Esophagus squamous epithelium (tissue), 5 donors: ENCODE measurements at places on chromosomes 7 and 10.
A peak's percentile ranks its signal among the peaks of the same experiment; 100 is the strongest.

- H3K27me3 ChIP-seq: no peaks in the 10 kb centered on the region
- no peak for DNase-seq
- peaks cover 49% of the 10 kb centered on the region for H3K4me1 ChIP-seq
- H3K27ac ChIP-seq: no peak overlapping the region
These were observed 113.6 kb upstream of the ZMIZ1 start for GRCh38 chr10:78955206-78955605.

- no peaks in the 10 kb centered on the region for H3K4me1 ChIP-seq
- H3K4me3 ChIP-seq: no peak overlapping the region
- no peaks in the 10 kb centered on the region for H3K36me3 ChIP-seq
These were observed 424.9 kb upstream of the DPP6 start for GRCh38 chr7:153627323-153627722.

DNA sequence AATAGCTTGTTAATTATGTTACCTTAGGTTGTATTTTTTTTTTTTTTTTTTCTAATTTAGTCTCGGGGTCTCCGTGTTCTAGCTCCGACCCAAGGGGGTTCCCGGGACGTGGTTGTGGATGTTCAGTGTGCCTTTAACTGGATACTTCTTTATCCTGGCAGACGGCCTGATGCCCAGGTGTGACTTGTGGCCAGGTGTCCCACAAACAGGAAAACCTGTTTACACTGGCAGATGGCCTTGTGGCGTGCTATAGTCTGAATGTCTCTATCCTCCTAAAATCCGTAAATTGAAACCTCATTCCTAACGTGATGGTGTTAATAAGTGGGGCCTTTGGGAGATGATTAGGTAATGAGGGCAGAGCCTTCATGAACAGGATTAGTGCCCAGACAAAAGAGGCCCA, 546.4 kb upstream of the C7orf33 start:
- no peak for DNase-seq
- H3K36me3 ChIP-seq: no peaks in the 10 kb centered on the region
- H3K4me1 ChIP-seq: no peaks in the 10 kb centered on the region
- no peaks in the 10 kb centered on the region for H3K27me3 ChIP-seq

DNA sequence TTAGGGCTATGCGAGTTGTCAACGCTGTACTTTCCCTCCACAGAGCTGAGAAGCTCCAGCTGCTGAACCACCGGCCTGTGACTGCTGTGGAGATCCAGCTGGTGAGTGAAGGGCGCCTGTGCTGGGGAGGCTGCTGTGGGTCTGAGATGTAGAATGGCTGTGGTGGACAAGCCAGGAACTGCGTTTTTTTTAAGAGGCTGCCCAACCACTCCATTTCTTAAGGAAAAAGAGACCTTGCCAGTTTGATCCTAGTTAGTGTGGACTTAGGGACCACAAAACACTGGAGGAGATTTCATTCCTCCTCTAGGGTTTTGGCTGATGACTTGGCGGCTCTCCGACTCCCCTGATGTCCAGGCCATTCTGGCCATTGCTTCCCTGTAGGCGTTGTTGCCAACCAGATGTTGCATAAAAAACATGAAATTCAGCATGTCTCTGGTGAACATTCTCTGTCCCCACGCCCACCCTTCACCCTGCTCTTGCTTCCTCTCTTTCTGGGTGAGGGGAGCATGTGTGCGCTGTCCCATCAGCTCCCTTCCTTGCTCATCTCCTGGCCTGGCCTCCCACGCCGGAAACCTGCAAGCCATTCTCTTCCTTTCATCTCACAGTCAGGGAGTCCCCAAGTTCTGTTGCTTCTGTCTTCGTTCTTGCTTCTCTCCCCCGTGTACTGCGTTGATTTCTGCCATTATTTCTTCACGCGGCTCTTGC, 30.9 kb downstream of the CRCP start:
- DNase-seq: no peak
- H3K27ac ChIP-seq: peak overlapping the region; percentile 43
- peaks cover 55% of the 10 kb centered on the region for H3K4me1 ChIP-seq

DNA sequence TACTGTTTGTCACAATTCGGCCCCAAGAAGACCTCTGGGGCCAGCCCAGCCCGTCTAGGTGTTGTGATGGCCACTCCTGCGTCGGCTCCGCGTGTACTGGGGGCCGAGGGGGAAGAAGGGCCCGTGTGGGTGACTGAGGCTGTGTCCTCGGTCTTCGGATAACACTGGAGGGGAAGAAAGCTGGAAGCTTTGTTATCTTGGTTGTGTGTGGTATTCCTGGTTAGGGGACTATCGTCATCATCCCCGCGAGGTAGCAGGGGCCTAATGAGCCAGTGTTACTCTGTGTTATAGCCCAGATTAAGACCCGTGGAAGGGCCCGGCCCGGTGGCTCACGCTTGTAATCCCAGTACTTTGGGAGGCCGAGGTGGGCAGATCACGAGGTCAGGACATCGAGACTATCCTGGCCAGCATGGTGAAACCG, 854 bp downstream of the MTG1 start:
- no peaks in the 10 kb centered on the region for H3K27me3 ChIP-seq
- H3K27ac ChIP-seq: peak overlapping the region; percentile 89
- peak overlapping the region; percentile 62 for H3K4me3 ChIP-seq
- H3K4me1 ChIP-seq: peaks cover 34% of the 10 kb centered on the region
- no peak for DNase-seq

DNA sequence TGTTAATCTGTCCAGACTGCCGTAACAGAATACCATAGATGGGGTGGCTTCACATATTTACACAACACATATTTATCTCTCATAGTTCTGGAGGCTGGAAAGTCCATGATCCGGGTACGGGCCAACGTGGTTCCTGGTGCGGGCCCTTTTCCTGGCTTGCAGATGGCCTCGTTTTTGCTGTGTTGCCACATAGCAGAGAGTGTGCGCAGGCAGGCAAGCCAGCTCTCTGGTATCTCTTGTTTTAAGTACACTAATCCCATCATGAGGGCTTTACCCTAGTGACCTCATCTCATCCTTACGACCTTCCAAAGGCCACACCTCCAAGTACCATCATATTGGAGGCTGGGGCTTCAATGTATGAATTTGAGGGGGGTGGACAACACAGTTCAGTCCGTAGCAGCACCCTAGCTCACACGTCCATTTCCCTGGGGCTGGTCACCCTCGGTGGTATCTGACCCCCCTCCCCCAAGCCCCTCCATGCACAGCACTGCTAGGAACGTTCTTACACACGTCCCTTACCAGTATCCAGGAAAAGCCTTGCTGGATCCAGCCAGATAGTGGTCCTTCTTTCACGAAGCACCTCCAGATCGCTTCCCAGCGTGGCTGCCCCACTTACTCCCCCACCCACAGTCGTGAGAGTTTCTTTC, 21.5 kb downstream of the CUX1 start:
- H3K27ac ChIP-seq: no peak overlapping the region
- H3K36me3 ChIP-seq: no peaks in the 10 kb centered on the region
- no peak overlapping the region for H3K4me3 ChIP-seq
- no peaks in the 10 kb centered on the region for H3K27me3 ChIP-seq

DNA sequence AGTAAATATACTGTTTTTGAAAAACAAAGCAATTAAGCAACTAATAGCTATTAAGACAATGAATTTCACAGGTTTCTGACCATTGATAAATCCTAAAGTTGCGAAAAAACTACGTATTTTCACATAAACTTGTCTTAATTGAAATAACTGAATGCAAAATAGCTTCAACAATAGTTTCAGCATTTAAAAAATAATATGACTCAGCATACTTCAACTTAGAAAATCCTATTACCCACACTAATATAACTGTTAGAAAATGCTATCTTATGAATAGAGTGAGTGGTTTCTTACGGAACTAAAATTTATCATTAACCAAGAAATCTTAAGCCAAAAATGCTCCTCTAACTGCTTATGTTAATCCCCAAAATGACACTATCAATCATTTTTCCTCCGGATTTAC, 183.9 kb downstream of the AVL9 start:
- H3K4me1 ChIP-seq: peaks cover 3% of the 10 kb centered on the region
- H3K27me3 ChIP-seq: no peaks in the 10 kb centered on the region
- no peak overlapping the region for H3K27ac ChIP-seq
- no peak for DNase-seq

DNA sequence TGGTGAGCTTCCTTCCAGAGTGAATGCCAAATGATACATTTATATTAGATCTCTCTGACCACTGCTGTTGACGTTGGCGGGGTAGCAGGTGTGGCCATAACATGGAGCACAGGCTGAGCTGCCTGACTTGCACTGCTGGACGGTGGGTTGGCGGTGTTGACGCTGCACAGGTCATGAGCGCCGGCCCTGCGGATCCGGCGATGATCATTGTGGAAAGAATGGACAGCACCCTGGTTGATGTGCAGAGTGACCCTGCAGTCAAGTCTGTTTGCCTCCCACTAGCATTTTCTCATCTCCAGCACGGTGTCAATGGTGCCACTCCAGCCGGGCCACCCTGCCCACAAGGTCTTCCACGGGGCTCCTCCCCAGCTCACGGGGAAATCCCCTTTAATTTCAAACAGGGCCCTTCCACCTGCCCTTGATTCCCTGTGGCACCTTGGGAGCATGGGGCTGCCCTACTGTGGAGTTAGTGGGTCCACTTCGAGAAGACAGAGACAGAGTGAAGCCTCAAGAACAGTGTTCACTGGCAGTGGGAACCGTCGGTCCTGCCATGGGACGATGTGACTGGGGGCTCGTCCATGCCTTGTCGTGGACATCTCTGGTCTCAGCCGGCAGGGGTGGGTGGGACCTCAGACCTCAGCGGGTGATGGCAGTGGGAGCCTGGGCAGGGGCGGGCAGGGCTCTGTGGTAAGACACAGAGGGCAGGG, 613.5 kb downstream of the PTPRN2 start:
- no peaks in the 10 kb centered on the region for H3K4me1 ChIP-seq
- no peaks in the 10 kb centered on the region for H3K36me3 ChIP-seq
- DNase-seq: no peak
- H3K27ac ChIP-seq: no peak overlapping the region

DNA sequence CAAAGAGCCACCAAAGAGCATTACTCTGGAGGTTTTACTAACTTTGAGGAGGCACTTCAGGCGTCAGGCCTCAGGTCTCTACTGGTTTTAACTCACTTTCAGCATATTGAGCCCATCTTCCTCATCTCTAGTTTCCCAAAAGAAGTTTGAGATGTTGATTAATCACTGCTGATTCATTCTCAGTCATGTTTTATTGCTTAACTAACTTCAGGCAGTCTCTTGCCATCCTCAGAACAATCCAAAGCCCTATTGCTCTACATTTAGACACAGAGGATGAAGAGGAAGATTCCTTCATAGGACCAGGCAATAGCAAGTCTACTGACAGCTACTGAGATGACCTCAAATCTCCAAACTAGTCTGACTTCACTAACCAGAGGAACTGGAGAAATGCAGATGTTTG, 39.1 kb upstream of the BET1 start:
- H3K27me3 ChIP-seq: no peaks in the 10 kb centered on the region
- DNase-seq: no peak
- no peaks in the 10 kb centered on the region for H3K36me3 ChIP-seq
- no peak overlapping the region for H3K4me3 ChIP-seq

DNA sequence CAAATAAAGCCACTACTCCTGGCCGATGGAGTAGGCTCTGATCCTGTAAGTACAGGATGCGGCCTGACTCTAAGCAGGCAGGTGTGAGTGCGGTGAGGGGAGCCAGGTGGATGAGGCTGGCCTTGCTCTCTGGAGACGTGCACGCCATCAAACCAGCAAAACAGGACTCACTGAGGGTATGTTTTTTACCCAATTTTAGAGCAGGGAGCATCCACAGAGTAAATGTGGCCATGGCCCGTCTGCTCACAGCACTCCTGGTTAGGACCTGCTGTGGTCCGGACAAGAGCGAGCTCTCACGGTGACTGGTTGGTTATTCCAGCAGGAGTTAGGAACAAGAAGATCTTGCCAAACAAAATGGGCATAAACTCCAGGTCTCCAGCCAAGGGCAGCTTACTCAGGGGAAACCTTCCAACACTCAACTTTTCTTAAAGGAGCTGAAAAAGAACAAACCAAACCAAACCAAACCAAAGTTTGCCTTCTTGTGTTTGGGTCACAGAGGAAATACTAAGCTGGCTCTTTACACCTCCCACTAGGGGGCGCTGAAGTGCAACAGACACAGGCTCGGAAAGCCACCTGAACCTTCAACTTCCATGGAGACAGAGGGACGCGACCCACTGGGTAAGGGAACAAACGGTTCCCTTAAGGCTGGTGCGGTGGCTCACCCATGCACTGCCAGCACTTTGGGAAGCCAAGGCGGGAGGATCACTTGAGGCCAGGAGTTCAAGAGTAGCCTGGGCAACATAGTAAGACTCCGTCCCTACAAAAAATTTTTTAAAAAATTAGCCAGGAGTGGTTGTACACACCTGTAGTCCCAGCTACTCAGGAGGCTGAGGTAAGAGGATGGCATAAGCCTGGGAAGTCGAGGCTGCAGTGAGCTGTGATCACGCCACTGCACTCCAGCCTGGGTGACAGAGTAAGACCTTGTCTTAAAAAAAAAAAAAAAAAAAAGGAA, 122.4 kb downstream of the CLEC2L start:
- no peaks in the 10 kb centered on the region for H3K27me3 ChIP-seq
- peaks cover 41% of the 10 kb centered on the region for H3K4me1 ChIP-seq
- peak overlapping the region; percentile 20 for H3K27ac ChIP-seq
- H3K36me3 ChIP-seq: peaks cover 42% of the 10 kb centered on the region
- peak; percentile 18 for DNase-seq
- no peak overlapping the region for H3K4me3 ChIP-seq

GRCh38 chr7:102460467-102460866, 4.2 kb downstream of the ALKBH4 start:
- H3K27me3 ChIP-seq: no peaks in the 10 kb centered on the region
- H3K4me3 ChIP-seq: no peak overlapping the region
- no peak for DNase-seq

DNA sequence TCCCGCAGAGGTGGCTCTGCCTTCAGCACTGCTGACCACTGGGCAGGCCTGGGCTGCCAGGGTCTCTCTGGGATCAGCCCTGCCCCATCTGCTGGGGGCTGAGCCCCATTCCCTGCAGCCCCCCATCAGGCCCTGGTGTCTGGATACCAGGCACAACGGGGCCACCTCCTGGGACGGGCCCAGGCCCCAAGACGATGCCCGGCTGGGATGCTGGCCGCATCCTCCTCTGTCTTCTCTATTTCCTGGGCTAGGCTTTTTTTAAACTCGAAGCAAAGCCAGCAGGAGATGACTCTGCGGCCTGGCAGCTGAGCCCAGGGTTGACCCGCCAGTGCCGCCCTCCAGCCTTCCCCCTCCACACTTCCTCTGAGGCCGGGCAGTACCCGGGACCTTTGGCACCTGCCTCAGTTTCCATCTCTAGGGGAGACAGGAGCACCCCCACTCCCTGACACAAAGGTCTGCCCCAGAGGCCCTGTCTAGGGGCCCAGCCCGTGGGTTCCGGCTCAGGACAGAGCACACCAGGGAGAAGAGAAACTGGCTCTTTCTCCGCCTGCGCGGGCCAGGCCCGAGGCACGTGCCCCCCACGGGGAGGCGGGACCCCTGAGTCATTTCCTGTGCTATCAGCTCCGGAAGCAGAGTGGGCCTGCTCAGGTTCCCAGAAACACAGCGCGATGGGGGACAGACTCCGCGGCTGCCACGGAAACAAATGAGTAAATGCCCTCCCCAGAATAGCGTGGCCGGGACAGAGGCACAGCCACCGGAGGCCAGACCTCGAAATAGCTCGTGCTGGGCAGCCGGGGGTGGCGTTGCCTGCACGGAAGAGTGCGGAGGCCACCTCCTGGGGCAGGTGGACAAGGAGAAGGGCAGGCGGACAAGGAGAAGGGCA, 84.6 kb upstream of the PDGFA start:
- H3K27ac ChIP-seq: peak overlapping the region; percentile 92
- H3K4me1 ChIP-seq: peaks cover 21% of the 10 kb centered on the region
- peak; percentile 54 for DNase-seq
- H3K4me3 ChIP-seq: peak overlapping the region; percentile 26
- H3K36me3 ChIP-seq: no peaks in the 10 kb centered on the region

- no peaks in the 10 kb centered on the region for H3K27me3 ChIP-seq
- no peak for DNase-seq
- H3K27ac ChIP-seq: no peak overlapping the region
- H3K36me3 ChIP-seq: no peaks in the 10 kb centered on the region
- H3K4me1 ChIP-seq: no peaks in the 10 kb centered on the region
These were observed 26.3 kb downstream of the NEURL1 start for GRCh38 chr10:103519798-103520197.
